H7 (cell line): ENCODE measurements at places on chromosomes 11 and 22. TPM values are rescaled to one million over a fixed set of nuclear protein-coding genes. Genes with fewer than 3 reads are reported as not detected.

DNA sequence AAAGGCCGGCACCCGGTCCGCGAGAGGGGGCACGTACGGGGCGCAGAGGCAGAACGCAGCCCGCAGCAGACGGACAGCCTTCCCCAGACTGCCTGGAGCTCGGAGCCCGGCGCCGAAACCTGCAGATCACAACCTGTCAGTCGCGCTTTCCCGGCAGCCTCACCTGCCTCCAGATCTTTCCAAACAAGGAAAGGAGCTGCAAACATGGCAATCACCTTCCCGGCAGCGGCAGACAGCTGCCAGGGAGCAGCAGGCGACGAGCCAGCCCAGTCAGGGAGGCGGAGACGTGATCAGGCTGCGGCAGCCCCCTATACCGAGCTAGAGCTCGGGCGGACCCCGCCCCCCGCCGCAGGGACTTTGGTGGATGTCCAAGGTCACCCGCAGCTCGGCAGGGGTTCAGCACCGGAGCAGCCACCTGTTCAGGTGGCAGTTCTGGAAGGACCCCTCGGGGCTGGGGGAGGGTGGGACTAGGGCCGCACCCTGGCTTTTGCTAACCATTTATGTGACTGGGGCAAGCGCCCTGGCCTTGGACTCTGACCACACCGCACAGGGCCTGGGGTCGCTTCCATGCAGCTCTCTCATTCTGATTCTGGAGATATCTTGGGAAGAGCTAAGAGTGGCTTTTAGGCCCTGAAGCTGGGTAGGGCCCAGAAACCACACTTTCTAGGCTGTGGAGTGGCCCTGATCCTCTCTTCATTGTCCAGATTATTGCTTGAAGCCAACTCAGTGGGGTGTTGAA, 143.8 kb downstream of the NECTIN1 start:
- peak; percentile 85 for DNase-seq

Gene MYO7A
- total RNA-seq = 1.8 and 2.2 TPM in 2 replicates

GRCh38 chr22:46031965-46032851, 55.2 kb upstream of the WNT7B start:
- DNase-seq = peak; percentile 62

Gene CDCA5
- total RNA-seq = 83.8 and 88.7 TPM in 2 replicates

- no peak for DNase-seq
Measured at GRCh38 chr11:110069158-110069737, 23.9 kb upstream of the ZC3H12C start.

DNA sequence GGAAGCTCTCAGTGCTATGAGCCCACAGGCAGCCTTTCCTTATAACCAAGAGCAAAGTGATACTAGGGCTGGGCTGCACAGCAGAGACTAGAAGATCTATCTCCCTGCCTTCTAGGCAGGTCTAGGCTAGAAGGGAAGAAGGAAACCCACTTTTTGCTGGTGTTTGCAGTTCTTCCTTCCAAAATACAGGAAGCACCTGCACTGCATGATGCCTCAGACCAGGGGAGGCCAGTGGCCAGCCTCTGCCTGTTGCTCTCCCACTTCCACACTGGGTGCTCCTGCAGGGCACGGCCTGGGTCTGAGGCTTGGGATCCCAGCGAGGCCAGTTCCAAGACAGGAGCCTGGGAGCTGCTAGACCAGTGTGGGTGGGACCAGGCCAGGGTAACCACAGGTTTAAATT, 6.0 kb upstream of the UCP3 start:
- DNase-seq = no peak

Gene OR5P2
- total RNA-seq = not detected in 2 replicates

DNA sequence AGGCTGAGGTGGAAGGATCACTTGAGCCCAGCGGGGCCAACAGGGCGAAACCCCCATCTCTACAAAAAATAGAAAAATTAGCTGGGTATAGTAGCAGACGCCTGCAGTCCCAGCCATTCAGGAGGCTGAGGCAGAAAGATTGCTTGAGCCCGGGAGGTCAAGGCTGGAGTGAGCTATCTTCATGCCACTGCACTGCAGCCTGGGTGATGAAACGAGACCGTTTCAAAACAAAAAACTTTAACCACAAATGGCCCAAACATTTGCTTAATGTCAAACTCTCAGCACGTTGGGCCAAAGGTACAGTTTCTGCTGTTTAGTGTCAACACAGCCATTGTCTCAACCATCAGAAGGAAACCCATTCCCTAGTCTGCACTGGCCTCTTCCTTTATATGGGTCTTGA, 69.2 kb upstream of the TTC12 start:
- no peak for DNase-seq

Gene TRIM51
- not detected in 2 replicates for total RNA-seq

Gene MEI1
- total RNA-seq = not detected in 2 replicates

DNA sequence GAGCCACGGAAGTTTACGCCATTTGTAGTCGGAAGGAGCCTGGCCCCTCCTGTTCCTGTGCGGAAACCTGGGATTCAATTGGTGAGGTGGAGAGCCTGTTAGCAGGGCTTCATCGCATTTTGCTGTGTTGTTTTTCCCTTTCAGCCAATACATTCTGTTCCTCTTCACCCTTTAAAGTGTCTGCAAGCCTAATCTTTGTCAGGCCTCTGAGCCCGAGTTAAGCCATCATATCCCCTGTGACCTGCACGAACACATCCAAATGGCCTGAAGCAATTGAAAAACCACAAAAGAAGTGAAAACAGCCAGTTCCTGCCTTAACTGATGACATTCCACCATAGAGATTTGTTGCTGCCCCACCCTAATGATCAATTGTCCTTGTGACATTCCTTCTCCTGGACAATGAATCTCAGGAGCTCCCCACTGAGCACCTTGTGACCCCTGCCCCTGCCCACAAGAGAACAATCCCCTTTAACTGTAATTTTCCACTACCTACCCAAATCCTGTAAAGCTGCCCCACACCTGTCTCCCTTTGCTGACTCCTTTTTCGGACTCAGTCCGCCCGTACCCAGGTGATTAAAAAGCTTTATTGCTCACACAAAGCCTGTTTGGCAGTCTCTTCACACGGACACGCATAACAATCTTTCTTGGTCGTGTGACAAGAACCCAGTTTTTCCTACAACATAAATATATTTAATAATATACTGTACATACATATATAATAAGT, 37.1 kb upstream of the MMP12 start:
- no peak for DNase-seq

Gene GAL
- total RNA-seq = 192 and 226 TPM in 2 replicates

- no peak for DNase-seq
Measured at GRCh38 chr11:134658481-134659225, 246.6 kb upstream of the B3GAT1 start.

GRCh38 chr11:110475671-110476070, 45.9 kb downstream of the FDX1 start:
- no peak for DNase-seq

DNA sequence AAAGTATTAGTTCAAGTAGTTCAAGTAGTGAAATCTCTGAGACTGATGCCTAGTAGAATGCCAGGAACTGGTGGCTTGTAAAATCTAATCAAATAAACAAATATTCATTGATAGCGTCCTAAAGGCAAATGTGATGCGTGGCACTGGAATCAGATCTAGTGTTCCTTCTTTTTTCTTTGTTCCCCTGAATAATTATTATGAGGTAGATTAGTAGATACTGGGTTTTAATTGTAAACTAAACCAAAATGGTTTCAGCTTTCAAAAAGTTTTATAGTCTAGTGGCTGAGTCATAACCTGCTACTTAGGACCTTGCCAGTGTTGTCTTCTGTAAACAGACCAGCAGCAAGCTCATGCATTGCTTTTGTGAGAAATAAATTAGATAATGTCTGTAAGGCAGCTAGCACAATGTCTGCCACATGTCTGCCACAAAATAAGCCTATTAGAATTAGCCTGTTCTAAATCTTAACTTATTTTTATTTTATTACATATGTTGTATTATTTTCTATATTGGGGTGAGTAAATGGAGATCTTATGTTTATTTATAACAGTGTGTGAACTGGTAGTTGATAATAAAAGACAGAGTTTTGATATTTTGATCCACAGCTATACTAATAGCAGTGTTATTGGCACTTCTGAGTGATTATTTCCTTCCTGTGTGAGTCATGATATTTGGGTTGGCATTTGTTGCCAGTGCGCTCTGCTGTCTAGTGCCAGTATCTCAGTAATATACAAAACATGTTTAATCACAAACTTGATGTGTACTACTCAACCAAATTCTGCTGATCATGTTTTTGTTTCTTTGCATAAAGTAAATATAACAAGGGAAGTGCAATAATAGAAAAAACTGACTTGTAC, 135.7 kb downstream of the TMEM135 start:
- no peak for DNase-seq

- no peak for DNase-seq
Measured at GRCh38 chr22:29450222-29450621, 11.8 kb downstream of the RFPL1 start.

Gene GGTLC2
- not detected in 2 replicates for total RNA-seq

GRCh38 chr11:126122863-126123262, 60.2 kb upstream of the CDON start:
- DNase-seq = no peak

GRCh38 chr11:28107191-28107749, 686 bp downstream of the KIF18A start:
- peak; percentile 4 for DNase-seq

- DNase-seq = peak; percentile 73
Measured at GRCh38 chr11:64360448-64360921, 1.5 kb downstream of the RPS6KA4 start.

DNA sequence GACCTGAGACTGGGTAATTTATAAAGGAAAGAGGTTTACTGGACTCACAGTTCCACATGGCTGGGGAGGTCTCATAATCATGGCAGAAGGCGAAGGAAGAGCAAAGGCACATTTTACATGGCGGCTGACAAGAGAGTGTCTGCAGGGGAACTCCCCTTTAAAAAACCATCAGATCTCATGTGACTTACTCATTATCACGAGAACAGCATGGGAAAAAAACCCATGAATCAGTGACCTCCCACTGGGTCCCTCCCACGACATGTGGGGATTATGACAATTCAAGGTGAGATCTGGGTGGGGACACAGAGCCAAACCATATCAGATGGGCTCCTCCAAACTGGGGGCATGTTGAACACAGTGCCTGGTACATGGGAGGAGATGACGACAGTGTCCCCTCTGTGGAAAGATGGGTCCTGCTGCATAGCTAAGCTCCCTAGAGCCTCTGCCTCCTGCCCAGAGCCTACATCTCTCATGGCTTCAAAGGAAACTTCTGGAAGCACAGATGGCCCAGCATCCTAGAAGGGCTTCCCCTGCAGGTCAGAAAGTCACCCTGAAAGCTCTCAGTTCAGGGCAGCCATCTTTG, 46.1 kb downstream of the MYEOV start:
- DNase-seq = no peak

Gene MYBPC3
- not detected in 2 replicates for total RNA-seq
